Hindlimb muscle (tissue), 1 donor: ENCODE measurements at places on chromosomes 4 and X.

DNA sequence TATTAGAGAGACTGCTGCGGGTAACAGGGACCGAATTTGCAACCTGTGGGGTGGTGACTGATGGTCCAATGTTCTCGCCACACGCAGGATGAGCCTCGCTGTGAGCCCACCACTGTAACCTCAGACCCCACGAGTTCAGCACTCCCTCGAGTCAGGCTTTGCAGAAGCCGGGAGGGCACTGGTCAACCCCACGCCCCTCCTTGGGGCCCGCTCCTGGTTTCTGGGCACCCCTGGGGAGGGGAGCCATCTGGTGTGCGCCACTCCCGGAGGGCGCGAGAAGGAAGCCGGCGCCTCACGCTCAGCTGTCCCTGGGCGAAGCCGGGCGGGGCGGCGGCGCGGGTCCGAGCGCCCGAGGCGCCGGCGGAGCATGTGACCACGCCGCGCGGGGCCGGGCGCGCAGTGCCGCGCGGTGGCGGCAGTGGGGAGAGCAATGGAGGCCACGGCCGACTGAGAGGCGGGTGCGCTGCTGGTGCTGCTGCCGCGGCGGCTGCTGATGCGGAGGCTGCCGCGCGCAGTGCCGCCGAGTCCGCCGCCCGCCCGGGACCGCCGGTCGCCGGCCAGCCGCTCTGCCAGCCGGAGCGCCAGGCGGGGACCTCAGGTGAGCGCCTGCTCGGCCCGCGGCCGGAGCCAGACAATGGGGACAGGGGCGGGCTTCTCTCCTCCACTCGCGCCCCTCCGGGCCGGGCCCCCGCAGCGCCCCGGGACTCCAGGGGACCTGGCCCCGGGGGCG is 100.1 kb downstream of the CEP135 start:
- peak; percentile 79 for DNase-seq

GRCh38 chr4:42501624-42502401 is 104.5 kb downstream of the SHISA3 start:
- no peak for DNase-seq

DNA sequence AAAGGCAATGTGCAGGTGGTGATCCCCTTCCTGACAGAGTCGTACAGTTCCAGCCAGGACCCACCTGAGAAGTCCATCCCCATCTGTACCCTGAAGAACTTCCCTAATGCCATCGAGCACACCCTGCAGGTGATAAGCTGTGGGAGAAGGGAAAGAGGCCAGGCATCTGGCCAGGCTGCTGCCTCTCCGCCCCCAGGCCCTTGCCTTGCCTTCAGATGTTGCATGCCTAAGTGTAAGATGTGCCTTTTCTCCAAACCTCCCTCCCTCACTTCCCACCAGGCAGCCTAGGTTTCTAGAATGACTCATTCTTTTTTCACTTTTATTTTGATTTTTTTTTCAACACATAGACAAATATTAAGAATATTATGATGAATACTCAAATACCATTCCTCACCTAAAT is 12.2 kb upstream of the CDK16 start:
- DNase-seq = no peak

DNA sequence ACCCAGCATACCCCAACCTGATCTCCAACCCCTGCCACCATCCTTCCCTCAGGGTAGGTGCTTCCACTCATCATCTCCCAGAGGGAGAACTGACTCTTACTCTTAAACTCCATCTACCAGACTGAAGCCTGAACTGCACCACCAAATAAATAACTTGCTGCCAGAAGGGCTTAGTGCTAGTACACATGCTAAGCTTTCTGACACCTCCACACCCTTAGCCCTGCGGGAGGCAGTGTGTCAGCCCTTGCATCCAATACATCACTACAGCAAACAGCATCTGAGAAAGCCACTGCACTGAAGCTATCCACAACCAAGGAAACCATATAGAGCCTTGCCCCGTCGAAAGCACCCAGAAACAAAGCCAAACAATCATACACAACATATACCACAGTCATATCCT is 68.6 kb upstream of the MCF2 start:
- no peak for DNase-seq

GRCh38 chrX:108811891-108812290 is 75.5 kb upstream of the IRS4 start:
- no peak for DNase-seq

DNA sequence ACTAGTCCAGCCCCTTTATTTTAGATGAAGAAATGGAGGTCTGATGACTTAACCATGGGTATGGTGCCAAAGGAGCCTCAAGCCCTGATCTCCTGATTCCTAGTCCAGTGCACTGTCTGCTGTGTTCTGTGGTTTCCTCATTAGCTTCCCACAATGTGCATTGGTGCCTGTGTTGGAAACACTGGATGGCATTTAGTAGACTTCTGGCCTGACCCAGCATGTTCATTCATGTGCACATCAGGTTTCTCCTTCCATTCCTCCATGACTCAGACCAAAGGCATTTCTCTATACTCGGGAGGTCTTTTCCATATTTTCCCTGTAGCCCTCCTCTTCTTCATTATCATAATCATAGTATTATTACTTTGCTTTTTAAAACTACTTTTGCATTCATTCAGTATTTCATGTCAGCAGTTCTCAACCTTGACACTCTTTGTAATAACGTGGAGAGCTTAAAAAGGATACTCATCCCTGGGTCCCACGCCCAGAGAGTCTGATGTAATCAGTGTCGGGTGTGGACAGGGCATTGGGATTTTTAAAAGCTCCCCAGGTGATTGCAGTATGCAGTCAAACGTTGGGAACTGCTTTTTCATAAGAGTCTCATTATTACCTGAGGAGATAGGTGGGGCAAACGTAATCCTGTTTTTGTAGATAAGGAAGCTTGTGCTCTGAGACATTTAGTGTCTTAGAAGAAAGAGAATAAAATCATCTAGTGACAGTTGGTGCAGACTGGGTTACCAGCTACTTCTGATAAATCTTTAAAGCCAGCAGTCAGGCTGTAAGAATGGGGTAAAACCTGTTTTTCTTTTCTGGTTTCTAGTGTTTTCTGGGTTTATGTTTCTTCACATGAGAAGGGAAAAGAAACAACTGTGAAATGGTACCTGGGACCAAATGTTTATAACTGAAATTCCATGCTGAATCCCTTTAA is 40.9 kb upstream of the XK start:
- DNase-seq = no peak

DNA sequence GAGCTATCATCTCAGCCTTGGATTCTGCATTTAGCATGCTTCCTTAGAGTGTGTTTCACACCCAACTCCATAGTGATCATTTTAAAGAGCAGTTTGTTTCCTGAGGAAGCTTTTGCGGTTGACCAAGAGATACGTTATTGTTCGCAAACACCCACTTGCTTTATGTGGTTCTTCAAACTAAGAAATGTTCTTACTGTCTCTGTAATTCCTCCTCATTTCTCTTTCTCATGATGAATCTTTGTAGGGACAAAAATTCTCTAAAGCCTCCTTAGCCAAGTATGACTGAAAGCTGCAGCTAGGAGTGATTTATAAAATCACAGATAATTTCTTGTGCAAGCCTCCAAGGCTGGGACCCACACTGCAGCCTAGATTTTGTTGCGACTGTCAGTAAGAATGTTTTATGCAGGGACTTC is 10.0 kb downstream of the TNIP3 start:
- DNase-seq = no peak

GRCh38 chrX:54721424-54721823 is 76.6 kb downstream of the ITIH6 start:
- no peak for DNase-seq

GRCh38 chr4:121073004-121073435 is 685 bp upstream of the NDNF start:
- DNase-seq = no peak

DNA sequence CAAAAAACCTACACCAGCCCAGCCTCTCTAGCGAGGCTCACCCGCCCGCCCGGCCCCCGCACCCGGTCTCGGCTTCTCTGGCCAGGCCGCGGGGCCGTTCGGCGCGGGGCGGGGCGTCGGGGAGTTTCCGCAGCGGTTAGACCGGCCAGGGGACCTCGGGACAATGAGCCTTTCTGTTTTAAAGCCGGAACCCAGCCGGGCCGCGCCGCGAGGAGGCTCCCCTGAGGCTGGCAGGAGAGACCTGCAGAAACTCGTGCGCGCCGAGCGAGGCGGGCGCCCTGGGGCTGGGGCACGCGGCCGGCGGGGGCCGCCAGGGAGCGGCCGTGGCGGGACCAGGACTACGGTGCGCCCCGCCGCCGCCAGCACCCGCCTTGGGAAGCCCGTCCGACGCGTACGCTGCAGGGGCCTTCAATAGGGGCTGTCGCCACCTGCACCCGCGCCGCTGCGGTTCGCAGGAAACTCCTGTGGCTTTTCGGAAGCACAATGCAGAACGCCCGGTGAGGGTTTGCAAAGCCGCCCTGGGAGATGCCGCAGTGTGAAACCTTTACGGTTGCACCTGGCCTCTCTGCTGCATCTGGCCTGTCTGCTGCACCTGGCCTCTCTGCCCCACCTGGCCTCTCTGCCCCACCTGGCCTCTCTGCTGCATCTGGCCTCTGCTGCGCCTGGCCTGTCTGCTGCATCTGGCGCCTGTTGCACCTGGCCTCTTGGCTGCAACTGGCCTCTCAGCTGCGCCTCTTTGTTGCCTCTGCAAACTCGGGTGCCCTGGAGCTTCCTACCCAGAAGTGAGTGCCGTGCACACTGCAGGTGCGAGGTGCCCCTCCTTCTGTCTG is 63.9 kb downstream of the TRAPPC11 start:
- DNase-seq = peak; percentile 62

DNA sequence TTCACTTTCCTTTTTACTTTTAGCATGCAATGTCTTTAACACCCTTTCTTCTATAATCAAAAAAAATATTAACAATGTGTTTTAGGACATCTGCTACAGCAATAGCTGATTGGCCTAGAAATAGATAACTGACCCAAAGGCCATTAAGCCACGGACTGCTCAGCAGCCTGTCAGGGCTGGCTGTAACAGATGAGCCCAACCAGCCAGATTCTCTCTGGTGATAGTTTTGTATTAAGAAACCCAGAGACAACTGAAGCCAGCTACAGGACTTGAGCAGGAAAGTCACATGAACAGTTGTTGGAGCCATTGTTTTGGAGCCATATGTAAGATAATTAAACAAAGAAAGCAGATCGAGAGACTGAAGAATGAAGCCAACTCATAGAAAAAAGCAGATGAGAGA is 80.3 kb downstream of the DDIT4L start:
- DNase-seq = no peak
